Caudate nucleus (tissue), 63 donors: ENCODE measurements at places on chromosomes 5 and 9.

DNA sequence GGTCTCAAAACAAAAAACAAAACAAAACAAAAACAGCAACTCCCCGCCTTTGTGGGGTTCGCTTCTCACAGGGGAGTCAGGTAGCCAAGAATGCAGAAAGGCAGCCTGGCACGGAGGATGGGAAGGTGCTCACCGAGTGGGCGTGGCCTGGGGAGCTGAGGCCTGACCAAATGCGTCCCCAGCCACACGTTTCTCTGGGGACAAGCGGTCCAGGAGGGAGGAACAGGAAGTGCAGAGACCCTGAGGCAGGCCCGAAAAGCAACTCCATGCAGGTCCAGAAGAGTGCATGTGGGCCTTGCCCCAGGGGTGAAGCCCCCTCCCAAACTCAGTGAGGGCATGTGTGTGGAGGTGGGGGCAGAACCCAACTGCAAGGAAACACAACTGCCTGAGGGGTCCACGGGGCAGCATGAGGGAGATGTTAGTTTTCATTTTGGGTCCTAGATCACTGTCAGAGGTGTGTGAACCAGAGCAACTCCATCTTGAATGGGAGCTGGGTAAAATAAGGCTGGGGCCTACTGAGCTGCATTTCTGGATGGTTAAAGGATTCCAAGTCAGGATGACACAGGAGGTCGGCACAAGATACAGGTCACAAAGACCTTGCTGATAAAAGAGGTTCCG lies 2.6 kb upstream of the UAP1L1 start:
- DNase-seq, result no peak

- no peak for DNase-seq
Observed at GRCh38 chr5:111741278-111741677, 15.7 kb downstream of the NREP start.

GRCh38 chr5:150596313-150596712 lies 44.1 kb upstream of the SYNPO start:
- DNase-seq, result no peak

GRCh38 chr5:14574891-14575508 lies 6.6 kb upstream of the OTULINL start:
- no peak for DNase-seq

GRCh38 chr5:178612299-178612698 lies 14.6 kb downstream of the CLK4 start:
- DNase-seq, result no peak

- no peak for DNase-seq
Observed at GRCh38 chr5:144142824-144143162, 27.7 kb downstream of the YIPF5 start.

GRCh38 chr5:112203229-112203628 lies 215.8 kb downstream of the EPB41L4A start:
- no peak for DNase-seq

GRCh38 chr9:38012767-38013450 lies 56.1 kb downstream of the SHB start:
- no peak for DNase-seq

- DNase-seq, result no peak
Observed at GRCh38 chr9:83383034-83383433, 155.2 kb downstream of the FRMD3 start.

DNA sequence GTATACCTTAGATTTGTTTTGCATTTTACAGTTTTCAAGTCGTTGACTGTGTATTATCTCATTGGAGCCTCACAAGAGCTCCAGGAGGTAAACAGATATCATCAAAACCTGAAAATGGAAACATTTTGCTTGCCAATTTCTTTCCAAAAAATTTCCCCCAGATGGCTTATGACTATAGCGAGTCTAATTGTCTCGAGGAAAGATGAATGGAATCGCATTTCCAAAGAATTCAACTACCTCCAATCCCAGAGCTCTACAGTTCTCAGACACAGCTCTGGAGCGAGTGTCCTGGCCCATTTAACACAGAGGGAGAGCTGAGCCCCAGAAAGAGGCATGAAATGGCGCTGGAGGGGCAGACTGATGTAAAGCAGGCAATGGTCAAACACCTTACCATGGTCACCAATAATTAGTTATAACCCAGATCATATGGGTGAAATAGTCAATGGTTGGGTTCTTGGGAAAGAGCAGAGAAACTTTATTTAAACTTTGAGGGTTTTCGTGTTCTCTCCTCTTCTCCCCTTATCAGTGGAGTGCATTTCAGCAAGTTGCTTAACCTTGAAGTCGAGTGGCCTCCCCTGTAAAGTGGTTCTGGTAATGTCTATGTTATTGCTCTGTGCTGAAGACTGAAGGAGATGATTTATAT lies 168.2 kb downstream of the ZDHHC21 start:
- DNase-seq, result no peak

DNA sequence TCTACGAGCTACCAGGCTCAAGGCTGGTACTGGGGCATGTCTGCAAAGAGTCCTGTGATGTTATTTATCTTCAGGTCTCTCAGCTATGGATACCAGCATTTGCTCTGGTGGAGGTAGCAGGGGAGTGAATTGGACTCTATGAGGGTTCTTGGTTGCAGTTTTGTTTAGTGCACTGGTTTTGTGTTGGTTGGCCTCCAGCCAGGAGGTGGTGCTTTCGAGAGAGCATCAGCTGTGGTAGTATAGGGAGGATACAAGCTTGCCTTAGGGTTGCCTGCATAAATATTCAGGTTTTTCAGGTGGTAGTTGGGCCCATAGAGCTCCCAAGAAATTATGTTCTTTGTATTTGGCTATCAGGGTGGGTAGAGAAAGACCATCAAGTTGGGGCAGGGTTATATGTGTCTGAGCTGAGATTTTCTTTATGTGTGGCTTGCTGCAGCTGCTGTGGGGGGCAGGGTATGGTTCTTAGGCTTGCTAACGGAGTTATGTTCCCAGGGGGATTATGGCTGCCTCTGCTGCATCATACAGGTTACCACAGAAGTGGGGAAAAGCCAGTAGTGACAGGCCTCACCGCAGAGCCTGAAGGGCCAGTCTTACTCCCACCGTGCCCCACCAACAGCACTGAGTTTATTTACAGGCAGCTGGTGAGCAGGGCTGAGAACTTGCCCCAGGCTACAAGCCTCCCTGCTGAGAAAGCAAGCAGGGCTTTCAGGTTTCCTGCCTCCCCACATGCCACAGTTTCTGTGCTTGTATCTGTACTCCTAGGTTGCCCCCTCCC lies 9.7 kb upstream of the RIOK2 start:
- DNase-seq, result no peak

DNA sequence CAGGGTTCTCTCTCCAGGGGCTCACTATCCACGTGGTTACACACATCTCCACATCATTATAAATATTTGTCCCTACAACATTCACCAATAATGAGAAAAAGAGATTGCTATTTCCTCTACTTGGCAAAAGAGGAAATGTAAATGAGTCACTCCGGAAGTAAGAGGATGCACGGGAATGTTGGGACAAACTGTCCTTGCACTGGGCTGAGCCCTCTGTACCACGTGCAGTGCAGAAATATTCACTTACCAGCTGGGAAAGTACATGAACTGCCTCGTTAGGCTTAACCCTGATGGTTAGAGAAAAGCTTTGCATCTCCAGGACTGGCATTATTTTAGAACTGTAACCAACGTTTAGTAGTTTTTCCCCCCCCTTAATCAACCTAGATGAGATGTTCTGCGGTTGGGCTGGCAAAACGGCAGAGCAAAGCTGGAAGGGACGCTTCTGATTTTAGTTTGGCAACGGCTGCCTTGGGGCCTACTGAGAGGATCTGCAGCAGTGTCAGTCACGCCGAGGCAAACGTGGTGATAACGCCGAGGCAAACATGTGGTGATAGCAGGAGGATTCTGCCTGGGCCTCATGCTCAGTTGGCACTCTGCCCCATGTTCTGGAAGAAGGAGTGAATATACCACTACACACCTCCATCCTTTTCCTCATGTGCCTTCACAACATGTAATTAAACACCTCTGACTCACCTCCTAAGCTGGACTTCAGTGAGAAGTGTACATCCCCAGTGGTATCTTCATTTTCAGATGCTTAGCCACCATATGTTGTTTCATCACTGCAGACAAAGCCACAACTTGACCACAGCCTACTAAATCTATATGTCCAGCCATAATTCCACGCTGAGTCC lies 661.4 kb upstream of the KLF4 start:
- DNase-seq, result no peak

DNA sequence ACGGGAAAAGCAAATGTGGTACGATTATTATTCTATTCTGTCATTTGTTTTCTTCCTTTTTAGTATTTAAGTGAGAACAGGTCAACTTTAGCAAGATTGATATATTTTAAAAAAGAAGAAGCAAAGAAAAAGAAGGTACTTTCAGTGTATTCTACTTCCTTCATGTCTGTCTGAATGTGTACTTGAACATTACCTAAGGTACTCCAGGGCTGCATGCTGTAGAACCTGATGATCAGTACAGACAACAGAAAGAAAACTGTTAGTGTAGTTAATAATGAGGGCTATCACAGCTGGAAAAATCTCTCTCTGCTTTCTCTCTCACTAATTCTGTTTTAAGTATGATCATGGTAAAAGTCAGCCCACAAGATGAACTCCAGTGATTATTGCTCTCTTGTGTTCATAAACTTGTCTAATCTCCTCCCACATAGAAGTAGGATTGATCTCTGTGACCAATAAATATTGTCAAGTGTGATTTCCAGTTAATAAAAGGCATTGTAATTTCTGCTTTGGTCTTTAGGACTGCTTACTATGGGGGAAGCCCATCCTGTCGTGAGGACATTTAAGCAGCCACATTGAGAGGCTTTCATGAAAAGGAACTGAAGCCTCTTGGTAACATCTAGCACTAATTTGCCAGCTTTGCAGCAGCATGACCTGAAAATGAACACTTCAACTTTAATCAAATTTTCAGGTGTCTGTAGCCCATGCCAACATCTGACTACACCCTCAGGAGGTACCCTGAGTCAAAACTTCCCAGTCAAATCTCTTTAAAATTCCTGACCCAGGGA lies 864.0 kb upstream of the ACO1 start:
- no peak for DNase-seq

DNA sequence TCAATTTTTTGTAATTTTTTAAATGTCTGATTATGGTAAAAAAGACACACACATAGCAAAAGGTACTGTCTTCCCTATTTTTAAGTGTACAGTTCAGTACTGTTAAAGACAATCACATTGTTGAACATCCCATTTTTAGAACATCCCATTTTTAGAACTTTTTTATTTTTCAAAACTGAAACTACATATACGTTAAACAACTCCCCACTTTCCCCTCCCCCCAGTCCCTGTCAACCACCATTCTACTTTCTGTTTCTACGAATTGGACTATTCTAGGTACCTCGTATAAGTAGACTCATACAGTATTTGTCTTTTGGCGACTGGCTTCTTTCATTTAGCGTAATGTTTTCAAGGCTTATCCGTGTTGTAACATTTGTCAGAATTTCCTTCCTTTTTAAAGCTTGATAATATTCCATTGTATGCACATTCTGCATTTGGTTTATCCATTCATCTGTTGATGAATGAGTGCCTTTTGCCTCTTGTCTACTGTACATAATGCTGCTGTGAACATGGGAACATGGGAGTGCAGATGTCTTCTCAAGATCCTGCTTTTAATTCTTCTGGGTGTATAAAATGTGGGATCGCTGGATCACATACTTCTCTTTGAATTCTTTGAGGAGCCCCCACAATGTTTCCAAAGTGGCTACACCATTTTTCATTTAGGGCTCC lies 154.0 kb downstream of the PIK3R1 start:
- DNase-seq, result no peak

DNA sequence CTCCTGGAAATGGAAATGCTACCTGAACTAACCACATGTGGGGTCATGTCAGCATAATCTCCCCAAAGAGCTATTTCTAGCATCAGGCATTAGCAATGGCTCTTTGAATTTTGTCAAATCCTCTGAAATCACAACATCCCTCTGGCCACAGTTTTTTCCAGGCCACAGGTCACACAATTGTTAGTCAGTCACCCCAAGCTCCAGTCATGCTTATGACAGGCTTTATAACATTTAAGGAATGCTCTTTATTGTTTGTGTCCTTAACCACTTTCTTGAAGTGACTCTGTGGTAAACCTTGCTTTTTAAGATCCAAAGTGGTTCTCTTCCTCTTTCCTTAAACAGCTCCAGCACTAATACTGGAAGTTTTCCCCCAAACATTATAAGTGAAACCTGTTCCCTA lies 169.2 kb upstream of the HMHB1 start:
- DNase-seq, result no peak

DNA sequence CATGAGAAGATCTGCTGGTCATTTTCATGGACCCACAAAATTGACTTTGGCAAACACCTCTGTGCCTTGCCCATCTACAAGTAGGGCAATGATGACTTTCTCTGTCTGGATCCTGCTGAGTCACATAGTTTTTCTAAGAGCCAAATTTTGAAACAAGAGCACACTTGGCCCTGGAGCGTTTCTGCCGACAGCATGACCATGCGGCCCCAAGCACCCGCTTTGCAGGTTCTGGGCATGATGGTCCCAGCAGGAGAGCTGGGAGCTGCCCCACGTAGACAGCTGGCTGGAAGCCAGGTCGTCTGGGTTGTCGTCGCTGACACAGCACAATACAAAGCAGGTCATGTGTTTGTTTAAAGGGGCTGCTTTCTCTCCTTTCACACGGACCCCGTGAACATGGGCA lies 159.8 kb downstream of the SYK start:
- DNase-seq, result no peak

- DNase-seq, result no peak
Observed at GRCh38 chr5:17400724-17401469, 97.1 kb upstream of the TAF11L2 start.

GRCh38 chr5:54186108-54186507 lies 124.3 kb downstream of the ARL15 start:
- no peak for DNase-seq

DNA sequence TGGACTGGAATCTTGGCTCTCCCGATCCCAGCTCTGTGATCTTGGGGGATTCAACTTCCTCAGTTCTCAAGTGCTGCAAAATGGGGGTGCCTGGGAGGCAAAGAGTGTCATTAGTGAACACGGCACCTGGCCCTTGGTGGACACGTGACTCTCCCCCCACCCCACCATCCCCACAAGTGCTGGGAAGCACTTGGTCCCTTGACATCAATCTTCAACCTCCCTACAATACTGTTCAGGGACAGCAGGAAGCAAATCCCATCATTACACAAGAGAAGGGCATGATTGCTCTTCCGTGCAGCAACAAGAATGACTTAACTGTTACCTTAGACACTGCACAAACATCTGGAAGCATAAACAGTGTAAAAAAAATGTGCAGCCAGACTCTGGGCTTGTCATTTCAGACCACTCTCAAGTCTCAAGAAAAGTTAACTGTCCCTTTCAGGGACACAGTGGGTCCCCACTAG lies 61.4 kb downstream of the PSMB7 start:
- no peak for DNase-seq

- DNase-seq, result no peak
Observed at GRCh38 chr9:86046930-86047341, 52.4 kb downstream of the GOLM1 start.

GRCh38 chr9:127644943-127645342 lies 32.9 kb downstream of the STXBP1 start:
- no peak for DNase-seq

- DNase-seq, result no peak
Observed at GRCh38 chr5:117955831-117956230, 1032.5 kb downstream of the DTWD2 start.

- DNase-seq, result no peak
Observed at GRCh38 chr9:70830618-70831017, 290.8 kb downstream of the TRPM3 start.

GRCh38 chr5:100576217-100576751 lies 41.1 kb downstream of the FAM174A start:
- DNase-seq, result no peak

GRCh38 chr9:26129217-26129616 lies 451.0 kb upstream of the TUSC1 start:
- DNase-seq, result no peak

GRCh38 chr9:36948051-36948450 lies 86.0 kb downstream of the PAX5 start:
- no peak for DNase-seq
